ENCODE measurements at places on chromosomes 13 and 19.

DNA sequence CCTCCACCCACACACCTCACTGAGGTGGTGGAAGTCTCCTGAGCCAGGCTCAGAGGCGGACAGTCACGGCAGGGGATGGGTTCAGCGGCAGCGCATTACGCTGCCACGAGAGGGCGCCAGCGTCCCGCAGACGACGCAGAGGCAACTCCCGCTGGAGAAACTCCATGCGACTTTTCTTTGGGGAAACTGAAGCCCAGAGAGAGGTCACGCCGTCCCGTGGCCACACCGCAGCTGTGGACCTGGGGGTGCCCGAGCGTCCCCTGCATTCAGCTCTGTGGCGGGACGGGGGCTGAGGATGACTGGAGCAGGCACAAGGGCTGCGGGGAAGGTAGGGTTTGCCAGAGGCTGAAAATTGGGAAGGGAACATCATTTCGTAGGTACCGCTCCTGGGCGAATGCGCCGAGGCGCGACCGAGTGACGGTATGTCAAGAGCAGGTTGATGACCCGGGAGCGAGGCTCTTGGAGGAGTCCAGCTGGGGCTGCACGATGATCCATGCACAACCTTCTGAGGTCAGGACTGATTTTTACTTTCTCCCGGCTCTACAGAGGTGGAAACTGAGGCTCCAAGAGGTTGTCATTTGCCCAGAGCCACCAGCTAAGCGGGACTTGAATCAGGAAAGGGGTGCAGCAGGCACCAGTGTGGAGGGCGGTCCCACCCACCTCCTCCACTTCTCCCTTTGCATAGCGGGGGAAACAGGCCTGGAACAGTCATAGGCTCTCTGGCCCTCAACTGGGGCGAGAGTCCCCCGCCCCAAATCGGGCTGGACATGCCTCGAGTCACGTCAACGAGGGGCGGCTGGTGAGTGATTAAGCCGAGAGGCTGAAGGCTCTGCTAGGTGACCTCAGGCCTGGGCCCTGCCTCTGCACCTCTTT is 690 bp upstream of the ARRDC2 start:
- DNase-seq, result peak; percentile 93

GRCh38 chr13:24997367-24997967 is 98.5 kb upstream of the PABPC3 start:
- peak; percentile 53 for DNase-seq

DNA sequence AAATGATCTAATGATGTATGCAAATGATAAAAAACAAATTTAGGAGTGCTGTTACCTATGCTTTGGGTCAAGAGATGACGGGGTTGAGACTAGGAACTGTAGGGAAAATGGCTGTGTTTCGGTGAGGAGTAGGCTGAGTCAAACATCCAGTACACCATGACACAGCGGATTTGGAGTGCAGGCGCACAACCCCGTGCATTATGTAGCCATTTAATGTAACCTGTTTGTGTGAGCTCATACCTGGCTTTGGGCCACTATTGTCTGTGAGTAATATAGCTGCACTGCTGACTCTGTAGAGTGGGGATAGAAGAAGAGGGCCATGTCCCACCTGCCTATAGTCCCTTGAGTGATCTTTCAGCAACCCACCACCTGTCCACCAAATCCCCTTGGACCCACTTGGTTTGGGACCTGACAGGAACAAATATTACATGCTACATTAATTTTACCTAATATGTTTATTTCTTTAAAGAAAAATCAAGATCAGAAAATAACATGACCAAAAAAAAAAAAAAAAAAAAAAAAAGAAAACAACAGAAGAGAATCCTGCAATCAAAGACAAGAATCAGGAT is 95.5 kb upstream of the KLHL1 start:
- no peak for DNase-seq

DNA sequence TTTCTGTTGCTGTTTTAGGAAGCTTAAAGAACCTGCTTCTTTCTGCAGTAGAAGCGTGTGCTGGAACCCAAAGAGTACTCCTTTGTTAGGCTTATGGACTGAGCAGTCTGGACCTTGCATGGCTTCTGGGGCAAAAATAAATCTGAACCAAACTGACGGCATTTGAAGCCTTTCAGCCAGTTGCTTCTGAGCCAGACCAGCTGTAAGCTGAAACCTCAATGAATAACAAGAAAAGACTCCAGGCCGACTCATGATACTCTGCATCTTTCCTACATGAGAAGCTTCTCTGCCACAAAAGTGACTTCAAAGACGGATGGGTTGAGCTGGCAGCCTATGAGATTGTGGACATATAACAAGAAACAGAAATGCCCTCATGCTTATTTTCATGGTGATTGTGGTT is 103.1 kb downstream of the TNFRSF19 start:
- no peak for DNase-seq

- no peak for DNase-seq
Observed at GRCh38 chr19:19468424-19469050, 46.8 kb downstream of the TSSK6 start.

Data from suppressor macrophage (primary cell).